Stimulated activated CD8-positive, alpha-beta memory T cell treated with anti-CD3 and anti-CD28 coated beads, Interleukin-2, amount 100 ng/mL, for 1 hour (primary cell): ENCODE measurements at places on chromosomes 6 and 20.

DNA sequence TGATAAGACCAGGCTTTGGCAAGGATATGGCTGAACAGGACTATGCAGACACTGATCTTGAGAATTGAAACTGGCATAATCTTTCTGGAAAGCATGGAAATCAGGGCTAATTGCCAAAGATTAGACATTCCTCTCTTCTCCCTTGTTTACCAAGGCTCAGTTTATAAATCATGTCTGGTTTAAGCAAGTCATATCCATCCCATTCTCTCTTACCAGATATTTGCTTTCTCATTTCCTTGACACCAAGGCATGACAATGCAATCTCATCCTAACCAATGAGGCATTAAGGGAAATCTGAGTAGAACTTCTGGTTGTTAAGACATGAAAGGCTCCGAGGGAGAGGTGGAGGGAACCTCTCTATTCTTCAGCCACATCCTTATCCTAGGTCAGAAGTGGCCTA lies 110.3 kb upstream of the CEP85L start:
- no peak for DNase-seq

DNA sequence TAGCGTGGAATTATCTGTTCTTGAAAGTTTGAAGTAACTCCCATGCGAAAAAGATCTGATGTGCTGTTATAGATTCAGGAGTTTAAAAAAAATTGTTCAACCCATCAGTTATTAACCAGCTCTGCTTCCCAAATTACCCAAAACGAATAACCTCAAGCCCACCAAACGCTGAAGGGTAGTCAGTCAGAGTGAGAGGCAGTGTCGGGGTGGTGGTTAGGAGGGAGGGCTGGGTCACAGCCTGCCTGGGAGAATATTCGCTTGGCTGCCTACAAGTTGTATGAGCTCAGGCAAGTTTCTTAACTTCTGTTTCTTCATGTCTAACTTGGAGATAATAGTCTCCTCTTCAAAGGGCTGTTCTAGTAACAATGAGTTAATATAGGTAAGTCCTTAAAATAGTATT lies 114.6 kb downstream of the JPH2 start:
- no peak for DNase-seq

GRCh38 chr20:53636540-53637097 lies 43.0 kb upstream of the ZNF217 start:
- no peak for DNase-seq

- no peak for DNase-seq
Observed at GRCh38 chr20:46501961-46502360, 11.4 kb downstream of the ZNF334 start.

DNA sequence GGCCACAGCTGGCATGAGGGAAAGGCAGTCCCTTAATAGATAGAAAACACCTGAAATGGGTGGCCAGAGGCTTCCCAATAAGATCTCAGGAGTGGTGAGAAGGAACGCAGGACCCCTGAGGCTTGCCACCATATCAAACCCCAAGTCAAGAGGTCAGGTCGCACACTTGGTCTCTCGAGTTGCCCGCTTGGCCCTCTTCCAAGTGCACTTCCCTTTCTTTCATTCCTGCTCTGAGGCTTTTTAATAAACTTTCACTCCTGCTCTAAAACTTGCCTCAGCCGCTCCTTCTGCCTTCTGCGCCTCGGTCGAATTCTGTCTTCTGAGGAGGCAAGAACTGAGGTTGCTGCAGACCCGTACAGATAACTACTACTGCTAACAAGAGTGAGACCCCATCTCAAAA lies 64.2 kb downstream of the SLC2A10 start:
- no peak for DNase-seq

DNA sequence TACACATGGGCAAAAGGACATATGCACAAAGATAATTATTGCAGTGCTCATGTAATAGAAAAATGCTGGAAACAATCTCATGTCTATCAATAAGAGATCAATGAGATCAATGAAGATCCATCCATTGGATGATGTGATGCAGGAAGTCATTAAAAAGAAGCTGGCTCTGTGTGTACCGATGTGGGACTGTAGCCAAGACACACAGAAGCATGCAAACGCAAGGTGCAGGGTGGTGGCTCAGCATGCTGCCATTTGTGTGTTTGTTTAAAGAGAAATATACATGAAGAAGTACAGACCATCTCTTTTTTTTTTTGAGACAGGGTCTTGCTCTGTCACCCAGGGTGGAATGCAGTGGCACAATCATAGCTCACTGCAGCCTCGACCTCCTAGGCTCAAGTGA lies 33.1 kb upstream of the KCNB1 start:
- no peak for DNase-seq

DNA sequence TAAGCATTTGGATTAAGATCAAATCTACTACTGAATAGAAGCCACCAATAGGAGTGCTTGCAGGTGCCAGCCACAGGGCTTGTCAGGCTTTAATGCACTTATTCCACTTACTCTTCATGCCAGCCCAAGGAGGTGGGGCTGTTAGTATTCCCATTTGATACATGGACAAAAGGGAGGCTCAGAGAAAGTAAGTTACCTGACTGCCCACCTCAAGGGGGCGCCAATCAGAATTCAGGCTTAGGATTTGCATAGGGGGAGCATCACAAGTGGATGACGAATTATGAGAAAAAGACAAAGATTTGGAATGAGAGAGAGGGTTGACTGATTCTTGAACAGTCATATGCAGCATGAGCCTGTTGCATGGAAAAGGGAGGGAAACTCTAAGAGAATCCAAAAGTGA lies 188.4 kb upstream of the TSHZ2 start:
- no peak for DNase-seq

DNA sequence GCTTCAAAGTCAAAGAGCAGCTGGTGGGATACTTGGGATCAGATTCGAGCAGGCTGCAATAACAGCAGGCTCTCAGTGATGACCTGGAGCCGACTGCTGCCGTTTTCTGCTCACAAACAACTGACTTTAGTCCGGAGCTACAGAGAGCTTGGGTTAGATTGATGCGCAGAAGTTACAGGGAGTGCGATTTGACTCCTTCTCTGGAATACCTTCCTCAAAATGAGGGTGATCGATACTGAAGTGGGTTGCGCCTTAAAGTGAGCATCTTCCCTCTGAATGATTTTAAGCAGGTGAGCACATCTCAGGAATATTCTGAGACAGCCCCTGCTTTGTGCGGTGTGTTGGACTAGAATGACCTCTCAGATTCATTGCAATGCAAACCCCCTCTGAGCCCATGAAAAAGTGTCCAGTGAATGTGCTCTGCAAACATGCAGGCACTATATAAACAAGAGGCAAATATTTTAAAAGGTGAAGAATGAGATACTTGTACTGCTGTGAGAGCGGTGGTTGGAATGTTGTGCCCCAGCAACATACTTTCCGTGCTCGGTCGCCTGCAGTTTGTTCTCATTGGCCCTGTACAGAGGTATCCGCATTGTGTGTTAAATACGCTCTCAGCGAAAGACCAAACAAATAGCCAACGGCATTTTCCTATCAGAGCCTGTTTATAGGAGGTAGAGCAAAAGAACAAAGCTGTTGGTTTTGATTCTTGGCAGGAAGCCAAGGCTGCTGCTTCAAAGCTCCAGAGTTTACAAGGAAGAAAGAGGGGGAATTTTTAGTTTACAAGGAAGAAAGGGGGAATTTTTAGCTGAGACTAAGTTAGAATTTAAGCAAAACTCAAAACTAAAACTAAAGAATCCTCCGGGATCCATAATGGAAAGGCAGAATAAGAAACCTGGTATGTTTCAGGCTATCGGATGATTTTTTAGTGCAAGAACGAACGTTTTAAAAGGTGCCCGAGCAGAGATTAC lies 67.7 kb downstream of the PHACTR2 start:
- no peak for DNase-seq

DNA sequence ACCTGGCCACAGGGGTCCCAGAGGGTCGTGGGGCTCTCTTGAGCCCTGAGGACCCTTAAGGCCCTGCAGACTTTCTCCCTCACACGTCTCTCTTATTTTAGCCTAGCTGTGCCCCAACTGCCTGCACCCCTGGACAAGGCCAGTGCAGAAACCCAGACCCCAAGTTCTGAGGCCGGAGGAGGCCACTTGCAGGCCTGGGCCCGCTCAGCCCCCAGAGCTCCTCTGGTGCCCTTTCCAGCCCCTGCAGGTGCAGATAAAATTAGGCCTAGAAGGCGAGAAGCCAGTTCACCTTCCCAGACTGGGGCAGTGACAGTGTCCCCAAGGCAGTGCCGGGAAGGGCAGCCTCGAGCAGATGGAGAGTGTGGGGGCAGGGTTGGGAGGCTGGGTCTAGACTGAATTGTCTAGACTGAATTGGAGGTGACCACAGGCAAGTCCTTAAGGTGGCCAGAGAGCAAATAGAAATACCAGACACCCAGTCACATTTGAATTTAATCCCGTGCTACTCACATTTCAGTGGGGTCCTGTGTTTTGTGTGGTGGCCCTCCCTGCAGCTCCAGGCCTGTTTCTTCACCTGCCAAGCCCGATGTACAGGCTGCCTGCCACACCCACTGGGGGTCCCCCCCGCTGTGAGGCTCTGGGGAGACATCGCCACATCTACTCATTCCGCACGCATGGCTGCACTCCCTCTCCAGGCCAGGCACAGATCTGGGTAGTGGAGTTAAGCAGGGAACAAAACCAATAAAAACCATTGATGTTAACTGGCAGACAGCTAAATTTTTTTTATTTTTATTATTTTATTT lies 8.6 kb upstream of the IP6K3 start:
- DNase-seq, result no peak

GRCh38 chr6:29752451-29753308 lies 29.4 kb downstream of the HLA-F start:
- DNase-seq, result peak; percentile 76

GRCh38 chr6:118473266-118473665 lies 74.8 kb upstream of the PLN start:
- no peak for DNase-seq

GRCh38 chr6:22470454-22471131 lies 98.8 kb upstream of the HDGFL1 start:
- no peak for DNase-seq

DNA sequence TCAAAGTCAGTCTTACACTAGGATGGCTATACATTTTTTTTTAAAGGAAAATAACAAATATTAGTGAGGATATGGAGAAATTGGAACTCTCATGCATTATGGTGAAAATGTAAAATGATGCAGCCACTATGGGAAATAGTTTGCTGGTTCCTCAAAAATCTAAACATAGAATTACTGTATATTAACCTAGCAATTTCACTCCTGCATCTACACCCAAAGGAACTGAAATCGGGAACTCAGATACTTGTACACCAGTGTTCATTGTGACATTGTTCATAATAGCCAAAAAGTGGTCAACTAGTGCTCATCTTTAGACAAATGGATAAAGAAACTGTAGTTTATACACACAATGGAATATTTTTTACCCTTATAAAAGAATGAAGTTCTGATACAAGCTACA lies 110.7 kb downstream of the UTRN start:
- no peak for DNase-seq

DNA sequence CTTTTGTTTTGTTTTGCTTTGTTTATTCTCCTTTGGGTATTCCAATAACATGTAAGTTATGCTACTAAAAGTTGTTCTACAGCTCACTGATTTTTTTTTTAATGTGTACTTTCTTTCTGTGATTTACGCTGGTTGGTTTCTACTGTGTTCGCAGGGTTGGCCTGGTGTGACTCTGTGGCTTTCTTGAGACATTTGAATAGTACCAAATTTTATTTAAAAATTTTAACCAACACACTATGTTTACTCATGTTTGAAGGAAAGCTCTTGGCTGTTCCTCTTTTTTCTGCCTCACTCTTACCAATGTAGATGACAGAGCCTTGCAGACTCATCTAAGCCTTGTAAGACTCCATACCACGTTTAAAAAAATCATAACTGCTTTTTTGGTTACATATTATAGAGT lies 1784.9 kb upstream of the DEFB115 start:
- no peak for DNase-seq

- DNase-seq, result no peak
Observed at GRCh38 chr6:138546733-138547185, 47.5 kb upstream of the NHSL1 start.

DNA sequence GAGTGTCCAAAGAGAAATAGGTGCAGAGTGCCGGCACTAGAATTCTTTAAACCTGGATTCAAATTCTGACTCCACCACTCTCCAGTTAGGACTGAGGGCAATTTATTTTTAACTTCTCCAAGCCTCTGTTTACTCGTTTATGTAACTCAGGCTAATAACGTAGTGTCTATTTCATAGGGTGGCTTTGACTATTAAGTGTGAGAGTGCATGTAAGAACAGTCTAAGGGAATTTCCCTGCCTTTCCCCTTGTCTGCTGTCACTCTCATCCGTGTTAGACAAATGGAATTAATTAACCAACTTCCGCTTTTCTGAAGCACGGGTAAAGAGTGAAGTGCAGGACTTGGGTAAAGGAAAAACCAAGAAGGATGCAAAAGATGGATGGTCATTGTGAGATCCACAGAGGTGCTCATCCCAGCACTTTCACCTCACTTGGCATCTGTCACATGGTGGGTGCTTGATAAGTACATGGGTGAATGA lies 4.1 kb upstream of the ZKSCAN8 start:
- DNase-seq, result no peak

- no peak for DNase-seq
Observed at GRCh38 chr20:48741669-48742068, 86.1 kb downstream of the PREX1 start.

DNA sequence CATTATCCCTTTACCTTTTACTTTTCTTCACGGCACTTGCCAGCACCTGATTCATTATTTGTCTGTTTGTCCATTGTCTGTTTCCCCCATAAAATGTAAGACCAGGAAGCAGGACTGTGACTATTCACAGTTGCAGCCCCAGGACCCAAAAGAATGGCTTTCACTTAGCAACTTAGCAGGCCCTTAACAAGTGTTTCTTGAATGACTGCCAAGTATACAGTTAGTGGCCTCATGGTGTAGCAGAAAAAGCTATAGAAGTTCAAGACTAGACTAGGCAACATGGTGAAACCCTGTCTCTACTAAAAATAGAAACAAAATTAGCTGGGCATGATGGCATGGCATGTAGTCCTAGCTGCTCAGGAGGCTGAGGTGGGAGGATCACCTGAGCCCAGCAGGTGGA lies 4.3 kb downstream of the SLC26A8 start:
- DNase-seq, result no peak

- DNase-seq, result no peak
Observed at GRCh38 chr6:113632220-113632864, 224.8 kb upstream of the MARCKS start.

DNA sequence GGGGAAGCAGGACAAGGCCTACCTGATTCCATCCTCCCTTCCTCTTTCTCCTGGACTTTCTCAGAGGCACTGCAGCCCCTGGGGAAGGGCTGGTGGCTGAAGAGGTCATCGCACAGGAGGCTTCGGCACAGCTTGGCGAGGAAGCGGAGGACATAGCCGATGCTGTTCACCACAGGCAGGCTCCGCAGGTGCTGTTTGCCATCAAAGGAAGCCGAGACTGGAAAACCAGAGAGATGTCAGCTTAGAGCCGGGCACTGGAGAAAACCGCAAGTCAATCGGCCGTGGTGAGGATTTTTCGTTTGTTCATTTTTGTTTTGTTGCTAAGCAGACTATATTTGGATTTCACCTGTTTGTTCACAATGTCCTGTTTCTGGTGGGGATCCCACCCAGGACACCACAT lies 79.2 kb downstream of the SCML4 start:
- DNase-seq, result no peak

- no peak for DNase-seq
Observed at GRCh38 chr6:149200282-149200945, 117.1 kb upstream of the TAB2 start.
